ENCODE measurements at places on chromosomes 4 and X.

DNA sequence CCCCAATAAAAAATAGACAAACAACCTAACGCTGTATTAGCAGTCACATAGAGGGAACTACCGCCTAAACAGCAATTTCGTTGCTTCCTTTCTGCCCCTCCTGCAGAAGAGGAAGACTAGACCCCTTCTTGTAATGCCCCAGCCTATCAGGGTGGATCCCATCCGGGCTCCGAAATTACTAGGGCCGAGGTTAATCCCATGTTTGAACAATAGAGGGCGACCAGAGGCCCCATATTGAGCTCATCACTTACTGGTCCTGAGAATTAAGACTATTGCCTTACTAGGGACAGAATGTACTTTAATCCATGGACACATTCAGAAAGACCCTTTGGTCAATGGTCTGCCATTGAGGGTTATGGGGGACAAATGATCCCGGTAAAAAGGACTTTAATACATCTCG lies 11.8 kb upstream of the ZNF630 start:
- peak; percentile 6 for DNase-seq

- DNase-seq: no peak
Observed at GRCh38 chrX:3757510-3758025, 44.1 kb upstream of the PRKX start.

DNA sequence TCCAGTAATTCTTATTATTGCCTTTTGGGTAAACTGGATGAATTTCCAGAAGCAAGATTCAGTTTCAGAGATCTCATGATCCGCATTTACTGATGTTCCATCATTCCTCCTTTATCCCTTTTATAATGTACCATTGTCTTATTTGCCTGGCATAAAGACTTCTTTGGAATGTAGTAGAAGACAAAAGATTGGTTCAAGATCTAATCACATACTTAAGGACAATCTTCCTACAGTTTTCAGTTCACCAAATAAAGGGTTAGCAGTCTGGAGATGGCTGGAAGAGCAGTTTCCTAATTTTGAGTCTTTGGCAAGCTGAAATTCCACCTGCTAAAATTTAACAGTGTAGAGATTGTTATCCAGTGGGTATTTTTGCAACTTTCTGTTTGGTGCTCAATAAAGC lies 30.9 kb upstream of the HAND2 start:
- DNase-seq: no peak

GRCh38 chrX:68403522-68403921 lies 29.8 kb downstream of the OPHN1 start:
- DNase-seq: no peak

DNA sequence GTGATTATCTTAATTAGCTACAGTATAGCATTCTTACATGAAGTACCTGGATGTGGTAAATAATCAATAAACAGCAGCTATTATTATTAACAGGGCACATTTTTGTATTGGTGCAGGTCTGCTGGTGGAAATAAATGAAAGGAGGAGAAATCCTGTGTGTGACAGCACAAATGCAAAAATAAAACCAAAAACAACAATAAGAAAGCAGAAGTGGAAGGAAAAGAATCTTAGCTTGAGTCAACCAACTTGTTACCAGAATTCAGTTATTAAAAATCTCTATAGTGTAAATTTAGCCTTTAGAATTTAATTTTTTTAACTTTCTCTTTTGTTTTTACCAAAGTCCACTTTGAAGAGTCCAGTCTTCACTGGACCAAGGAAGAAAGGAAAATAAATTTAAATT lies 63.1 kb upstream of the LSM6 start:
- DNase-seq: no peak

DNA sequence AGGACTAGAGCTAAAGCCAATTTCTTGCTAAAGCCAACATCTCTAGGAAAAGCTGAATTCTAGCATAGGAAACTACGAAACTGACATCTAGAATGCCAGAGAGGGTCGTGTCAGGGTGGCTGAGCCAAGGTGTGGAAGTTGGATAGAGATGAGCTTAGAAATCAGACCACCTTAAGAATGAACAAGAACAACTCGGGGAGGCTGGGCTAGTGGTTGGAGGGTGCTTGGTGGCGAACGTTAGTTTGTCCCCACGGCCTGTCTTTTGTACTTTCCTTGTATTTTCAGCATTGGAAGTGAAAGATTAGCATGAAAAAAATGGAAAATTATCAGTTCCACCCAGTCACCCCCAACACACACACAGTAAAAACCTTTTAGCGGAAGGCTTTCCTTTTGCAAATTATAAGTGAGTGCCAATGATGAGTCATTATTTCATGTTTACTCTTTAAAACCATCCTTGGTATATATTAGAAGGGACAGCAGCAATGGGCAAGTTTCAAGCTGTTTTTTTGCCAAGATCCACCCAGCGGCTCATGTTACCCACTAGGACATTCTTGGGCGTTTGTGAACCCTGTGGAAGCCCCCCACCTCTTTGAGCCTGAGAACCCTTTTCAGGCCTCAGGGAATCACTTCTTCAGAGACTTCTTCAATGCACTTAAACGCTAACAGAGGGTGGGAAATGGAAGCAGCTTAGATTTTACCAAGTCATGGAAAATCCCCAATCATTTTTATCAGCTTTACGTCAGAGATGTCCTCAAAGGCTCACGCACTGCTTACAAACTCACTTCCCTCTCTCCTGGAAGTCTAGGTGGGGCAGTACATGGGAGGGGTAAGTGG lies 4.9 kb upstream of the PPEF1 start:
- DNase-seq: no peak

GRCh38 chrX:133653358-133653757 lies 238.1 kb upstream of the GPC4 start:
- no peak for DNase-seq

DNA sequence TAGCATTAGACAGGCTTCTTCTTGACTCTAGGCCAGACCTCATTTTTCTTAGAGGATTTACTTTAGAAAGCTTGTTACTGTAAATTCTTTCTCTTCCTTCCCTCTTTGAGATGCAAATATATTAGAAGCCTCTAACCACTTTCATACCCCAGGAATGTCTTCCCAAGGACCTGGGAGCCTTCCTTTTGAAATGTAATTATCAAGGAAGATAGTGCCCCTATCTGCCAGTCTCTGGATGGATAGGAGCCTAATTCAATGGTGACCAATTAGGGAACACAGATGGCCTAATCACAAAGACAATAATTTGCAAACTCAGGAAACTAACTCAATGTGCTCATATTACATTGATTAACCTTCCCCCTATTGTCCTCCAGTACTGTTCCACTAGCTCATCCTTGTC lies 145.6 kb upstream of the DCAF8L1 start:
- DNase-seq: no peak

DNA sequence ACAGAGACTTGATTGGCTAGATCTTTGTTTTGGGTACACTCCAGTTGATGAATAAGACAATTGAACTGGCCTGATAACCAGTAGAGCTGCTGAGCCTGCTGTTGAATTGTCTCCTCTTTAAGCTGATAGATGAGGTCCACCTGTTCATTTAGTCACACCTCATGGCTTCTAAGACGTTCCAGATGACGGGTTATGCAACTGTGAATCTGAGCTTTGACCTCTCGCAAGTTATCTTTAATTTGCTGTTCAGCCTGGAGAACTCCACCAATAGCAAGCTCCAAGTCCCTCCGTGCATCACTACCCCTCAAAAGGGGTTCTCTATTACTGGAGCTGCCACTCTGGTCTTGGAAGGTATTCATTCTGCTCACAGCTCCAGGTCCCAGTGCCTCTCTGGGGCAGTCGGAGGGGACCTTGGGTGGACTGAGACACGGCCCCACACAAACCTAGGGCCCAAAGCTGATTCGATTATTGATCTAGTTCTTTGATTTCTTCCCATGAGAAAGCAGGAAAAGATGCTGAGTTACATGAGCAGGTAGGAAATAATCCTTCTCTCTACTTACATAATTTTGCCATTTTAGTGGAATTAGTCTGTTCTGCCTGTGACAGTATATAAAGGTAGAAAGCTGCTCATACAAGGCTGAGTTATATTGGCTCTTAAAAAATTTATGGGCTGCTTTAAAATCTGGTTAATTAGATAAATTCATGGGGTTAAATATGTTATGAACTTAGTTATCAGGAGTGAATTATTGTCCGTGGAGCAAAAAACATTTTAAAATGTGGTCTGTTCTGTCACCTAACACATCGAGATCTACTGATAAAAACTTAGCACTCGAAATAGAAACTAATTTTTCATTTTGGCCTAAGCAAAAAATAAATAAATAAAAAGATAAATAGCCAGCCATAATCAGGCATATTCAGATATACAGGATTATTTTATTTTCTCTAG lies 6.8 kb downstream of the MMAA start:
- DNase-seq: no peak

DNA sequence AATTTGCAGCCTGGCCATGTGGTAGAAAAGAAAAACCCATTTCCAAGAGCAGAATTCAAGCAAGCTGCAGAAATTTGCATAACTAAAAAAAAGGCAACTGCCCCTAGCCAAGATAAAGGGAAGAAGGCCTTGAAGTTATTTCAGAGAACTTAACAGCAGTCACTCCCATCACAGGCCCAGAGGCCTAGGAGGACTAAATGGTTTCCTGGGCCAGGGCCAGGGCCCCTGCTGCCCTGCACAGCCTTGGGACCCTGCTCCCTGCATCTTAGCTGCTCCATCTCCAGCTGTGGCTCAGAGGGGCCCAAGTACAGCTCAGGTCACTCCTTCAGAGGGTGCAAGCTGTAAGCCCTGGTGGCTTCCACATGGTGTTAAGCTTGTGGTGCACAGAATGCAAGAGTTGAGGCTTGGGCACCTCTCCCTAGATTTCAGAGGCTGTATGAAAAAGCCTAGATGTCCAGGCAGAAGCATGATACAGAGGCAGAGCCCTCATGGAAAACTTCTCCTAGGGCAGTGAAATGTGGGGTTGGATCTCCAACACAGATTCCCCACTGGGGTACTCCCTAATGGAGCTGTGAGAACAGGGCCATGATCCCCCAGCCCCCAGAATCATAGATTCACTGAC lies 6.7 kb upstream of the MID2 start:
- no peak for DNase-seq

DNA sequence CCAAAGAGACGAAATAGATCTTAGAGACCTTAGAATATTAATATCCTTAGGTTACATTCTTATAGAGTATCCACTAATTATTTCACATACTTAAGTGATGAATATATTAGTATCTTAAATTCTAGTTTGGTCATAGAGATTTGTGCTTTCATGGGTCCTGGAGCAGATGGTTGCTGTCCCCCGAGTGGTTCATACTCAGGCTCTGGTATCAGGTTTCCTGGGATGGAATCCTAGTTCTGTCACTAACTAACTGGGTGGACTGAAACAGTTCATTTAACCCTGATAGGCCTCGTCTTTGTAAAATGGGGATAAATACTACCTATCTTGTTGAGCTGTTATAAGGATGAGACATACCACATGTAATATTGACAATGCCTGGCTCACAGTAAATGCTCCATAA lies 264.6 kb downstream of the TENM3 start:
- DNase-seq: no peak

DNA sequence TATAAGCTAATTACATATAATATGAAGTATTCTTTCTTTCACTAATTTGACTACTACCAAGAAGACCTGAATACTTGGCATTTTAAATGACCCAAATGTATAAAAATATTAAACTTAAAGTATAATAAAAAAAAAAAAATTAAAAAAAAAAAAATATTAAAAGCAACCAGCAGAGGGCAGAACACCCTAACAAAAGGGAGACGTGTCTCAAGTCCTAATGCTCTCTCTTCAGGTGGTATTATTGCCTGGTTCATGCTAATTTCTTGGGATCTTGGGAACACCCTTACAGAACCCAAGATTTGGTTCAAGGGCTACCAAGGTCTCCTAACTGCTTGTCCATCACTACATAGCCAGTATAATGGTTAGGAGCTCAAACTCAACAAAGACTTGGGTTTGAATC lies 754.8 kb downstream of the RAB28 start:
- no peak for DNase-seq

GRCh38 chr4:136484996-136485395 lies 1047.3 kb downstream of the PCDH18 start:
- no peak for DNase-seq

- DNase-seq: no peak
Observed at GRCh38 chrX:13376857-13377549, 57.1 kb upstream of the ATXN3L start.

- no peak for DNase-seq
Observed at GRCh38 chr4:13484749-13485221, 645 bp upstream of the RAB28 start.

- no peak for DNase-seq
Observed at GRCh38 chrX:7083021-7083420, 64.5 kb upstream of the STS start.

DNA sequence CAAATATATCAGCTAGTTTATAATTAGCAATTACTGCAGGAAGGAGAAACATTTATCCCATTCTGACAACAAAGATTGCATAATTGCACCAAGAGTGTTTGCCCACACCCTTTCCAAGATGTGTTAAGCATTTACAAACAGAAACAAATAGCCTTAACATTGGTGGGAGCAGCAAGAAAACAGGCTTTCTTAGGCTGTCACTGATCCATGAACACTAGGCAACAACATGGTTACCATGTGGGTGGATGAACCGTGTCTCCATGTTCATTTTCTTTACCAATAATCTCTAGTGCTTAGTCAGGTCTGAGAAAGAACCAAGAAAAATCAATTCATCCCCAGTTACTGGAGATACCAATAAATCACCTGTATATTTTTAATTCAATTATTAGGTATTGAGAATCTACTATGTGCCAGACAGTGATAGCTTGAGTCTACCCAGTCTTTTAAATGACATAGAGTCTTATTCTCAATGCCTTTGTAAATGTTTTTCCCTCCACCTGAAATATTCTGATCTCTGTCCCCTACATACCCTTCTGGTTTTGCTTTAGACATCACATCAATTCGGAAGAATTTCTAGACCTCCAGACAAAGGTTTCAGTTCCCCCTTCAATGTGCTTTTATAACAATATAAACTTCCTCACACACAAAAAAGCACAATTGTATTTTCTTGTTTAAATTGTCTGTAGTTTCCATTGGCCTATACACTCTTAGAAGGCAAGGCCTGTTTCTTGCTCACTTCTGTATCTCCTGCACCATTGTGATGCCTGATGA lies 286.6 kb downstream of the PPP1R2C start:
- no peak for DNase-seq

- DNase-seq: no peak
Observed at GRCh38 chr4:39608451-39608850, 30.2 kb downstream of the SMIM14 start.

- DNase-seq: no peak
Observed at GRCh38 chrX:108914791-108915190, 178.4 kb upstream of the IRS4 start.
